SK-N-MC (cell line): ENCODE measurements at places on chromosomes 13 and 19.

DNA sequence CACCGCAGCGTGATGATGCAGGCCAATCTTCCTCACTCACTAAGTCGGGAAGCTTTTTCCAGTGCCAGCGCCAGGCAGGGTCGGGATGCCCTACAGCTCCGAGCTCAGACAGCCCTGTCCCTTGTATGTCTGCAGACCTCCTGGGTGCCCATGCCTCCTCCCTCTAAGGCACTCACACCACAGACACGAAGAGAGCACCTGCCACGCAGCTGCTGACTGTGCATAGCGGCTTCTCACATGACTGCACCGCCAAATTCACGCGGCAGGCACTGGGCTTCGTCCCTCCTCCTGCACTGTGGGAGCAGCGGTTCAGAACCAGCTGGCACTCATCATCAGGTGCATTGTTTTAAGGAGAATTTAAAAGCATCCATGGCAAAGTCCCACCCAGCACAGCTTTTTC, 88.1 kb downstream of the SLC7A1 start:
- DNase-seq: no peak

- DNase-seq: no peak
These were observed 9.5 kb downstream of the MIER2 start for GRCh38 chr19:335072-335471.

DNA sequence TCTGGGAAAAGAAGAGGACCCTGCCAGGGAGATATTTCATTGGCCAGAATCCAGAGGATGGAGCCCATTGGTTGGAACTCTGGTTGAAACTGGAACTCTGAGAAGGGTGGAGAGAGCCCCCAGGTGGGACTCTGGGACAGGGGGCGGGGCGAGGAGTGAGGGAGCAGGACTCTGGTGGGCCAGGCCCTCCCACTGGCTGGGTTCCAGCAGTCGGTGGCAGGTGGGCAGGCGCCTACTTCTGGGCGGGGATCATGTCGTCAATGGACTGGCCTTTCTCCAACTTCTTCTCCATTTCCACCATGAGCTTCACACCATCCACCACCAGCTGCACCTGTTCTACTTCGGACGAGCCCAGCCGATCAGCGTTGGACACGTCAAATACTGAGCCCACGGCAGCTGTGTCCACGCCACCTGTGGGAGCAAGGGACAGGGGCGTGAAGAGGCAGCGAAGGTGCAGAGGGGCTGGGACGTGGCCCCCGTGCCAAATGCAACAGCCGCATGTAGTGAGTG, 16.1 kb downstream of the CKM start:
- DNase-seq: peak; percentile 6

- DNase-seq: no peak
These were observed 2.5 kb upstream of the LHB start for GRCh38 chr19:49019242-49019932.

- DNase-seq: no peak
These were observed 56.1 kb downstream of the MAP4K1 start for GRCh38 chr19:38561658-38562057.

- DNase-seq: peak; percentile 66
These were observed 282.2 kb downstream of the SLITRK5 start for GRCh38 chr13:87953381-87953780.

GRCh38 chr19:33089010-33089409, 8.0 kb downstream of the GPATCH1 start:
- DNase-seq: no peak

DNA sequence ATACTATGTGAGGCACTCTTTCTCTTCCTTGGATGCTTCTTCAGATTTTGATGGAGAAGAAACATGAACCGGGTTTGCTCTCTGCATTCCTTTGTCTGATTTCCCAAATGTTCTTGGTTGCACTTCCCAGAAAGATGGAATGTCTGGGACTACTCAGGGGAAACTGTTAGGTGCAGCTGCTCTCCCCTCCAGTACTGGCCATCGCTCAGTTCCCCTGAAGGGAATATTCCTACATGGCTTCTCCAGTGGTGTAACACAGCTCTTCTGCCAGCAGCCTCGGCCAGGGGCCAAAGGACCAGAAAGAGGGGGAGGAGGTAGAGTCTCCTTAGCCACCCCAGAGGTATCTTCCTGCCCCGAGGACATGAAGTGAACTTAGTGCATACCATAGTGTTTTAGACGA, 33.5 kb upstream of the SPRY2 start:
- DNase-seq: no peak

DNA sequence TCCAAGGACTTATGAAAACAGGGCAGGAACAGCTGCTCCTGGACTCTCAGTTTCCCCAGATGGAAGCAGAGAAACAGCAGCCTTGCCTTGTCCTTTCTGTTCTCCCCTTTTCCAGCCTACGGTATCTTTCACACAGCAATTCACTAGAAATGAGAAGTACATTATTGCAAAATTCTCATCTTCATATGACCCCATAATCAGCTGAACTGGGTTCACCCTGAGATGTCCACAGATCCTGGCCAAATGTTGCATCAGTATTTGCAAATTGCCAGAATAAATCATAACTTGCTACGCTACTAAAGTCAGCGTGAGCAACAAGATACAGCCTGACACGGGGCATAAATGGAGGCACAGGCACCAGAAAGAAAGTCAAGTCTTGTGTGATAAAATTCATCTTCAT, 16.1 kb downstream of the VSTM1 start:
- DNase-seq: no peak

GRCh38 chr13:33100886-33101285, 84.7 kb downstream of the KL start:
- DNase-seq: no peak

DNA sequence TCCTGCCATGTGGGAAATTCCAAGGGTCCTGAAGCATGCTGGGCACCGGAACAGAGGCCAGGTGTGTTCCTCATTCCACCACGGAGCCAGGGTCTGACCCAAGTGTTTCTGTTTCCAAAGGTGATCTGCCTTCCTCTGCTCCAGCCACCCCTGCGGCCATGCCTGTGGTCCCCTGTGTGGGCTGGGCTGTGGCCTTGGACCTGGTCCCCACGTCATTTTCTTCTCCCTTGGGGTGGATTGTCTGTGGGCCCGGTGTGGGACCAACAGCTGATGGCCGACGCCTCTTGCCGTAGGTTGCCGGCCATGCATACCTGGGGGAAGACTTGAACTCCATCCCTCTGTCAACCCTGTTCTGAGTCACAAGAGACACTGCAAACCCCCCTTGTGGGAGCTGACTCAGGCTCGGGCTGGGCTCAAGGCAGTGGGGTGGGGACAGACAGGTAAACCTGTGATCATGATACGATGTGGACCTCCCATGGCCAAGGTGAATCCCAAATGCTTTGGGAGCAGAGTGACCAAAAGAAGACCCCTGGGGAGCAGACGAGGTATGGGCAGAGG, 35.0 kb downstream of the ATP11A start:
- DNase-seq: no peak

GRCh38 chr19:23285948-23286347, 35.8 kb upstream of the ZNF724 start:
- no peak for DNase-seq

- no peak for DNase-seq
These were observed 10.0 kb downstream of the MTIF3 start for GRCh38 chr13:27440408-27440807.

DNA sequence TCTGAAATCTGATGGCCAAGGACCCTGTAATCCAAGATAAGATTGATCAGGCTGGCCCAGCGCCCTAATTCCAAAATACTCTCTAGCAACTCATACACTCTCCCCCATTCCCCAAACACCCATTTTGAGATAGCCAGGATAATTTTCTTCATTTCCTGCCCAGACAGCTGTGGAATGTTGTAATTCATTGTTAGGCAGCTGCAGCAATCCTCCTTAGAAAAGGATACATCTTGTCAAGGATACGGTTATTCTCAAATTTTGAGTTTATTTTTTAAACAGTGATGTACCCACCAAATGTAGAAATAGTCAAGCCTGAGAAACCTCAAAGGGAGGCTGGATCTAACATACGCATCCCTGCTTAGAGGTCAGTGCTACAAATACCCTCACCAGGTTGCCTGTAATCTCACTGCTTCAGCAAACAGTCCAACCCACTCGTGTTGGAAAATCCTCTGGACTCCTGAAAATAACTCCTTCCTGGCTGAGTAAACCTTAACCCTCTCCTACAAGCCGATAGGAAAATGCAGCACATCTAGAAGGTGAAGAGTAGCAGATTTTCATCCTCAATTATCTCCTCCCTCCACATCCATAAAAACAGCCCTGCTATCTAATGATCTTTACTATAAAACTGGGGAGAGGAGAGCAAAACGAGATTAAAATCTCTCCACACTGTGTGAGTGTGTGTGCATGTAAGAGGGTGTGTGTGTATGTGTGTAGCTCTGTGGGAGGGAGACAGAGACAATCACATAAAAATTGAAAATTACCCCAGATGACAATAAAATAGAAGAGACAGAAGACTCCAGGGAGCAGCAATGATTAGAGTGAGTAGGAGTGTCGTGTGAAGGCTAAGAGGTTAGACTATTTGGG, 683.1 kb downstream of the DIAPH3 start:
- no peak for DNase-seq

GRCh38 chr19:49666120-49666444, 349 bp downstream of the BCL2L12 start:
- no peak for DNase-seq
